Activated CD4-positive, alpha-beta T cell treated with anti-CD3 and anti-CD28 coated beads, Interleukin-2, amount 10 ng/mL, durations not matched to agents 7 days and 5 days (primary cell): ENCODE measurements at places on chromosomes 3 and 15.

DNA sequence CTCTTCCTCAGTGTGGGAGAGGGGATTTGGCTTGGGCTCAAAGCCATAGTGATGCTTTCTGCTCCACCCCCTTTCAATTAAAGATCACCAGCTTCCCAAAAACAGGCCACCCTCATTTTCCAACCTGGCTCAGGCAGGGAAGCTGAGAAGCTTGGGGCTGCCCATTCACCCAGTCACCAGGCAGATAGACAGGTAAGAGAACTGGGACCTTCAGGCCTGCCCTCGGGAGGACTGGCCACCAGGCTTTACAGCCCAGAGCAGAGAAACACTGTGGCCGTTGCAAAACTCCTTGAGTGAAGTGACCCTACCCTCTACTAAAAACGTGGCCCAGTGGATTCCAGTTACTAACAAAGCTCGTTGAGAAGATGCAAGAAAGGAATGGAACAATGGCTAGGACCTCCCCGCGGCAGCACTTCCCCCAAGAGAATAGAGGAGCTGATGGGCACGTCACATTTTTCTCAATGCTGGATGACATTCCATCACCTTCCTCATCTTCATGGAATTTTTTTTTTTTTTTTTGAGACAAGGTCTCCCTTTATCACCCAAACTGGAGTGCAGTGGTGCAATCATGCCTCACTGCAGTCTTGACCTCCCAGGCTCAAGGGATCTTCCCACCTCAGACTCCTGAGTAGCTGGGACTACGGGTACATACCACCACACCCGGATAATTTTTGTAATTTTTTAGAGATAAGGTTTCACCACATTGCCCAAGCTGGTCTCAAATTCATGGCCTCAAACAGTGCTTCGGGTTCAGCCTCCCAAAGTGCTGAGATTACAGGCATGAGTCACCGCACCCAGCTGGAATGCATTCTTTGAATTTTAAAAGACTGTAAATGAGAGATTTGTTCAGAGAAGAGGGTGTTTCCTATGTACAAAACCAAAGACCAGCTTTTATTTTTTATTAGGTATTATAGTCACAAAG lies 37.9 kb downstream of the LIPC start:
- DNase-seq: no peak

GRCh38 chr3:133965013-133965570 lies 64.6 kb downstream of the SLCO2A1 start:
- no peak for DNase-seq

- DNase-seq: no peak
These were observed 5.4 kb upstream of the JMJD7 start for GRCh38 chr15:41822471-41822870.

DNA sequence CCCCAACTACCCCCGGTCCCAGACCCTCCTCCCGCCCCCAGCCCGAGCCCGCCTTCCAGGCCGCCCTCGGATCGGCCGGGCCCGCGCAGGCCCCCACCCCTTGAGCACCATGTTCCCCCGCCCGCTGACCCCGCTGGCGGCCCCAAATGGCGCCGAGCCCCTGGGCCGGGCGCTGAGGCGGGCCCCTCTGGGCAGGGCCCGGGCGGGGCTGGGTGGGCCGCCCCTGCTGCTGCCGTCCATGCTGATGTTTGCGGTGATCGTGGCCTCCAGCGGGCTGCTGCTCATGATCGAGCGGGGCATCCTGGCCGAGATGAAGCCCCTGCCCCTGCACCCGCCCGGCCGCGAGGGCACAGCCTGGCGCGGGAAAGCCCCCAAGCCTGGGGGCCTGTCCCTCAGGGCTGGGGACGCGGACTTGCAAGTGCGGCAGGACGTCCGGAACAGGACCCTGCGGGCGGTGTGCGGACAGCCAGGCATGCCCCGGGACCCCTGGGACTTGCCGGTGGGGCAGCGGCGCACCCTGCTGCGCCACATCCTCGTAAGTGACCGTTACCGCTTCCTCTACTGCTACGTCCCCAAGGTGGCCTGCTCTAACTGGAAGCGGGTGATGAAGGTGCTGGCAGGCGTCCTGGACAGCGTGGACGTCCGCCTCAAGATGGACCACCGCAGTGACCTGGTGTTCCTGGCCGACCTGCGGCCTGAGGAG lies 472 bp downstream of the CHST14 start:
- no peak for DNase-seq
